Activated CD4-positive, alpha-beta T cell treated with anti-CD3 and anti-CD28 coated beads, Interleukin-2, amount 50 U/mL, for 24 hours (primary cell): ENCODE measurements at places on chromosomes 7 and 10.

DNA sequence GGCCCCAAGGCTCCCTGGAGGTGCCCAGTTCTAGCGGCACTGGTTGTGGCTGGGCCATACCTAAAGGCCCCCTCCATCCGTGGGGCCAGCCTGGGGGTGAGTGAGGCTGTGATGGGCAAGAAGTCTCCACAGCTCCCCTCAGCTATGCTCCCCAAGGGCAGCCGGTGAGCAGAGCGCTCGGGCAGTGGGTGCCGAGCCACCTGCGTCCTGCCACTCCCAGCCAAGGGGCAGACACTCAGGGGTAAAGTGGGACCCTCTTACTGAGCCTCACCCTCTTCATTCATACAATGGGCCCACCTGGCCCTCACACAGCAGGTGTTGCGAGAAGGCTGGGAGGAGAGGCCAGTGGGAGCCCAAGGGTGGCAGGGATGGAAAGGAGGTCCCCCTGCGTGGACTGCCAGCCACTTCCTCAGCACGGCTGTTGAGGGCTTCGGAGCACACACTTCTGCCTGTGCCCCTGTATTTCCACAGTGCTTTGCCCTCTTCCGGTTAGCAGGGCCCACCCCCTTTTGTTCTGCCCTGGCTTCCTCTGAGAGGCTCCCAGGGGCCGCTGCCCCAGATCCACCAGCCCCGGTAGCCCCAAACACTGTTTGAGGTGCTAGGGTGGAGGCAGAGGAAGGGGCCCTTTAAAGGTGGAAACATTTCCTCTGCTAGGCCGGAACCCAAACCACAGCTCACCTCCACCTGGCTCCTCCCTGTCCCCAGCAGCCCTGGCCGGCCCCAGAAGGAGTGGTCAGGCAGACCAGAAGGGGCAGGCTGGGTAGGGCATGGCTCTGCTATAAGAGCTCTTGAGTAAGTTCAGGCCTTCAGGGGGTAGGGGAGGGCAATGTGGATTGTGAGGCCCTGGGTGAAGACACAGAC is 16.4 kb upstream of the C10orf105 start:
- no peak for DNase-seq

- DNase-seq: no peak
These were observed 81.4 kb upstream of the SHH start for GRCh38 chr7:155893664-155894063.

DNA sequence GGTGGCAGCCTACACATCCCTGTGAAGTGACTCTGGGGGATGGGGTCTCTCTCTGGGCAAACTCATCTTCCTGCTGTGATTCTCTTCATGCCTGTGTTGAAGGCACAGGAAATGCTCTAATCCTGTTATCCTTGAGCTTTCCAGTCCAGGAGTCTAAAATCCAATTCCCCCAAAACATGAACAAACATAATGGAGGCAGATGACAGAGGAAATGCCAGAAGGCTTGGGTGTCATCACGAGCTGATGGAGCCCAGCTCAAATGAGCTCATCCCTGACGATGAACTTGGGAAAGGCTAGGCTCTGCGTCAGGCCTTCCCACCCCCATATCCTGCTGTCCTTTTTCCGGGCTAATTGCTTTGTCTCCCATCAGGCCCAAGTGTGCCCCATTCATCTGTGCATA is 165.9 kb upstream of the PODXL start:
- DNase-seq: no peak

GRCh38 chr7:23658831-23659427 is 21.1 kb upstream of the FAM221A start:
- no peak for DNase-seq

DNA sequence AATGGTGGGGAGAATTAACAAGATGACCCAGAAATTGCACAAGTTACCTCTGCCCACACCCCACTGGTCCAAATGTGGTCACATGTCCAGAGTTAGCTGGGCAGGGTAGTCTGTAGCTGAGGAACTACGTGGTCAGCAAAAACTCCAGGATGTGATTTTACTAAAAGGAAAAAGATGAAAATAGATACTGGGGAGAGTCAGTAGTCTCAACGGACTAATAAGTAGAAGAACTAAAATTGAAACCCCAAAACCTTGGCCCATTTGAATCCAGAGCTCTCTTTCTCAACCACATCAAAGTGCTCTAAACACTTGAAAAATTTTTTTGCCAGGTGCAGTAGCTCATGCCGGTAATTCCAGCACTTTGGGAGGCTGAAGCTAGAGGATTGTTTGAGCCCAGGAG is 146.3 kb downstream of the SKIDA1 start:
- DNase-seq: no peak

DNA sequence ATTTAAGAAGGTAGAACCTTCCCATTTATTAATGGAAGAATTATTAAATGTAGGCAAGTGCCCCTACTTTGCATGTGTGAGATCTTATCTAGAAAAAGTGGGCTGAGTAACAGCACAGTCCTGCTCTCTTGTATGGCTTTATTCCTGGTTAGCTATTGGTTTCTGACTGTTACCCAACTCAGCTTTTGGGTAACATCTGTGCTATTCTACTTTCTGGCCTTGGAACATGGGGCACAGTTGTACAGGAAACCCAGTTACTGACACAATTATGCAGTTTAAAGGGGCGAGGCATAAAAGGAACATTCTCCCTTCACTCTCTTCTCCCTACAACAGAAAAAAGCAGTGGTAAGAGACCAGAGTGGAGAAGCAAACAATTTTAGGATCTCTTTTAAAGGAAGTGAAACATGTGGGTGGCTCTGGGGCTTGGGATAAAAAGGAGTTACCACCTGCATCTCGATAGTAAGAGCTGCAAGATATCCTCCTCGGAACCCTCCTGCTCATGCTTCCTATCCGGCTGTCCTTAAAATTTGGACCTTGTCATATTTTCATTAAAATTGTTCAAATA is 16.0 kb downstream of the NUDT5 start:
- no peak for DNase-seq

- no peak for DNase-seq
These were observed 173.9 kb downstream of the WDR11 start for GRCh38 chr10:121024905-121025584.

- no peak for DNase-seq
These were observed 11.0 kb downstream of the RHBDD2 start for GRCh38 chr7:75889826-75890225.

DNA sequence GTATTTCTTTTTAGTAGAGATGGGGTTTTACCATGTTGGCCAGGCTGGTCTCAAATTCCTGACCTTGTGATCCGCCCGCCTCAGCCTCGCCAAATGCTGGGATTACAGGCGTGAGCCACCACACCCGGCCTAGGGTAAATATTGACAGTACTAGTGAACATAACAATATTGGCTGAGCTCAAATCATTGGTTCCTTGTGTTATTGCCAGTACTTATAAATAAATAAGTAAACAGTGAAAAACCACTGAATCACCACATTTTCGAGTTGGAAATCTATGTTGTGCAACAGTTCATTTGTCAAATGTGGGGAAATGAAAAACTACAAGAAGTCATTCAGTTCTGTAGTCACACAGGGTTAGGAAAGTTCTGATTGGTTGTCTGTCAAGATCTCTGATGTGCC is 15.8 kb downstream of the RPP30 start:
- DNase-seq: no peak

DNA sequence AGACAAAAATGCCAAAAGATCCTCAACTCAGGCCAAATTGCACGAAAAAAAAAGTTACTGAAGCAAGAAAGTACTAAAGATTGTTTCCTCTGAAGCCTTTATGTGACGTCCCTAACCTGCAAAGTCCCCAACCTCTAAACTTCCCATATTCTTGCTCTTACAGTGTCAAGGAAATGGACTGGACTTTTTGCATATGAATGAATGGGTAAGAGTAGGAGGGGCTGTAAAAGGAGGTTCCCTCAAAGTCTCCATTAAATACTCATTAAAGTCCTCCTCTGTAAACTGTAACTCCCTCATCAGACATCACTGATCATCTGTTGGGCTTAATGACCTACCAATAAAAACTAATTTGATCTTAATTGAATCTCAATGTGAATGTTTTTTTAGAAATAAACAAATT is 164.8 kb upstream of the STEAP1 start:
- DNase-seq: no peak

DNA sequence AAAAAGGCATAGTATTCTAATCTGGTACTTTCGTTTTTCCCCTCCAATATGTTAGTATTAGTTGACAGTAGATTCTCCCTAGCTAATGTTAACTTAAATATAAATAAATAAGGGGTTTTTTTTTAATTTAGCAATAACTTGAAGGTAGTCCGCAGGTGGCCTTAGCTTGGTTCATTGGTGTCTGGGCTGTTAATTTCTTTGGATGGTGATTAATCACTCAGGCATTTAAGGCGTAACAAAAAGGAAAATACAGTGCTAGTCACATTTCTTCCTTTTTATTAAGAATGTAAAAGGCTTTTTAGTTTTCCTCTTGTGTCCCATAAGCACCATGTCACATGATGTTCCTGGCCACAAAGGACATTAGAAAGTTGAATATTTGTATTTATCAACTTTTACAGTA is 161.0 kb upstream of the POT1 start:
- DNase-seq: no peak

DNA sequence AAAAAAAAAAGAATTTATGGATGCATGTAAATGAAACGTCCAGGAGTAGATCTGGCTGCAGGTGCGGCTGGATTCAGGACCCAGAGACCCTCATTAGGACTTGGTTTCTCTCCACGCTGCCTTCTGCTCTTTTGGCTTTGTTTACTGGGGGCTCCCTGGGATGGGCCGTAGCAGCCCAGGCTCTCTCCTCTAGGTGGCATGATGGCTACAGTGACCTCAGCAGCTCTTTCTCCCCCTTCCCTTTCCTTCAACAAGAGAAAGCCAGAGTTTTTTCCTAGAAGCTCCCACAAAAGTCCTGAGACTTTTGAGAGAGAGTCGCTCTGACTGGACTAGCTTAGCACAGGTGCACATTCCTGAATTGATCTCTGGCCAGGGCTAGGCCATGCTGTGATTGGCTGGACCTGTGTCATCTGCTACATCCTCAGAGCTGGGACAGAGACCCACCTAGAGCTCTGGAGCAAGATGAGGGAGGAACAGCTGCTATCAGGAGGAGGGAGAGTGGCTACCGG is 67.8 kb upstream of the PDCD4 start:
- DNase-seq: peak; percentile 10

DNA sequence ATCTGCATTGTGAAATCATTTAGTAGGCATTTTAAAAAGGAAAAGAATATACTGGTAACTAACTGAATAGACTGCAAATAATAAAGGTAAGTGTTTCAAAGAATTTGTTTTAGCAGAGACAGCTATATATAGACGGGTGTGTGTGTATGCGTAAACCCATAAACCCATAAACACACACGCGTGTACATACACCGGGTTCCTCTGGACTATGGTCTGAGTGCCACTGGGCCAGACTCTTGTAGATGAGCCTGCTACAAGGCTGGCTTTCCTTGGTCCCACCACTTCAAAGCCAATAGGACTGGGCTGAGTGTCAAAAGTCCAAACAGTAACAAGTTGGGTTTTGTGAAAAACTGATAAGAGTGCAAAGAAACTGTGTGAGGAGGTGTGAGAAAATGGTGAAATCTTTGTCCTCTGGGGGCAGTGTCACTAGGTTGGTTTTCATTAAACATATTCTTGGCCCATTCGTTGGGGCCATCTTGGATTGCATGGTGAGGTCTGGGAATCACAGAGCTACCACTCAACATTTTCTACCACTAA is 39.8 kb downstream of the GNA12 start:
- DNase-seq: no peak

DNA sequence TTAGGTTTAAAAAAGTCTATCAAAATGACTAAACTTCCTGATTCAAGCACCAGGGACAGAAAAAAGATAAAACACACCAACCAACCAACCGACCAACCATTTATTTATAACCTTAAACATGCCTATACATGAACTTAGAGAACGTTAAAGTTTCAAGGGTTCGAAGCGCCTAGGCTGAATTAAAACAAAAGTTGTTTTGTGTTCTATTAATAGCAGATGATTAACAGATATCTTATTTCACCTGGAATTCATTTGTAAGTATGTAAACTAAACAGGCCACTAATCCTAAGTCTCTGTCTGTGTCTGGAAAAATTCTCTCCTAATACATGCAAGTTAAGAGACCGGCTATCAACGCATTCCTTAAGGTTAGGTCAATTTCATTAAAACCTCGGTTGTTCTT is 1.4 kb downstream of the BAIAP2L1 start:
- no peak for DNase-seq

DNA sequence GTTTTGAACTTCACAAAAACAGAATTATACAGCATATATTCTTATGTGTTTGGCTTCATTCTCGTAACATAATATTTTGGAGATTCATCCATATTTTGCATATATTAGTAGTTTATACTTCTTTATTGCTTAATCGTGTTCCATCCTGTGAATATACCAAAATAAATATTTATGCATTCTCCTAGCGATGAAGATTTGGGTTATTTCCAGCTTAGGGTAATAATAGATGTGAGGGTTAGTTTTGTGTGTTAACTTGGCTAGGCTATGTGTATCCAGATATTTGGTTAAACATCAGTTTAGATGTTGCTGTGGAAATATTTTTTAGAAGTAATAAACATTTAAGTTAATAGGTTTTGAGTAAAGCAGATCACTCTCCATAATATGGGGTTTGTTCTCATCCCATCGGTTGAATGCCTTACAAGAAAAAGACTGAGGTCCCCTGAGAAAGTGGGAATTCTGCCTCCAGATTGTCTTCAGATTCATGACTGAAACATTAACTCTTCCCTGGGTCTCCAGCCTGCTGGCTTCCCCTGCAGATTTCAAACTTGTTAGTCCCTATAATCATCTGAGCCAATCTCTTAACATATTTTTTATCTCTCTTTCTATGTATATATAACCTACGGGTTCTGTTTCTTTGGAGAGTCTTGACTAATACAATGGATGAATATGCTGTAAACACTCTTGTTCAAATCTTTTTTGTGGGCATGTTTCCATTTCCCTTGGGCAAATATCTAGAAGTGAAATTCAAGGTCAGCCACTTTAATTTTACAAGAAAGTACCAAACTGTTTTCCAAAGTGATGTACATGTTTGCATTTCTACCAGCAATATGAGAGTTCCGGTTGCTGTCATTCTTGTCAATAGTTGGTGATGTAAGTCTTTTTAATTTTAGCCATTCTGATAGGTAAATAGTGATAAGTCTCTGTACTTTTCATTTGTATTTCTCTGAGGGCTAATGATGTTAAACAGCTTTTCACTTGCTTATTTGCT is 48.7 kb downstream of the PDK4 start:
- DNase-seq: no peak

DNA sequence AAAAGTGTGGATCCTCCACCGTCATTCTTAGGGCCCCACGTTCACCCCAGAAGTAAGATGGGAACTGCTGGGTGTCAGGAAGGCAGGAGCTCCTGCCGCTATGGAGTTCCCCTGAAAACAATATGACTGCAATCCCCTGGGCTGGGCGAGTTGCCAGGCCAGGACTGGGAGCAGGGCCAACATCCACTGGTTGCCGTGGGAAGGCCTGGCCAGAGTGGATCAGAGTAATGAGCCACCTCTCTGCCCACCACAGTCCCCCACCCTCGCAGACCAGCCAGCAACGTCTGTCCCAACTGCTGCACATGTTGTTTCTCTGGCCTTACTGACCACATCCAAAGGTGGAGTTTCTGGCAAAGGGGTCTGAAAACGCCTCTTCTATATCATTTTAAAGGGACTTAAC is 86.6 kb downstream of the STRA8 start:
- no peak for DNase-seq

DNA sequence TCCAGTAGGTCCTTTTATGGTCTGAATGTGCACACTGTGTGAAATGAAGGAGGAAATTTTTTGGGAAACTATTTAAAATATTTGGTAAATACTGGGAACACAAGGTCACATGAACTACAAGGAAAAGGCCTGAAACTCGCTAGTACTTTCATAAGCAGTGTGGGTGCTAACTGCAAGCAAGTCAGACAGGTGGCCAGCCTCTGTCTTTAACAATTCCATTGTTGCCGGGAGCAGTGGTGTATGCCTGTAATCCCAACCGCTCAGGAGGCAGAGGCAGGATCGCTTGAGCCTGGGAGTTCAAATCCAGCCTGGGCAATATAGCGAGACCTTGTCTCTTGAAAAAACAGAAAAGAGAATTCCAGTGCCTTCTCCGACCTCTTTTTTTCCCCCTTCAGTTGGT is 37.5 kb downstream of the SMURF1 start:
- no peak for DNase-seq
